ENCODE measurements at places on chromosomes 11 and 22.

- no peak for DNase-seq
Measured at GRCh38 chr11:46248289-46249102, 29.0 kb upstream of the CREB3L1 start.

DNA sequence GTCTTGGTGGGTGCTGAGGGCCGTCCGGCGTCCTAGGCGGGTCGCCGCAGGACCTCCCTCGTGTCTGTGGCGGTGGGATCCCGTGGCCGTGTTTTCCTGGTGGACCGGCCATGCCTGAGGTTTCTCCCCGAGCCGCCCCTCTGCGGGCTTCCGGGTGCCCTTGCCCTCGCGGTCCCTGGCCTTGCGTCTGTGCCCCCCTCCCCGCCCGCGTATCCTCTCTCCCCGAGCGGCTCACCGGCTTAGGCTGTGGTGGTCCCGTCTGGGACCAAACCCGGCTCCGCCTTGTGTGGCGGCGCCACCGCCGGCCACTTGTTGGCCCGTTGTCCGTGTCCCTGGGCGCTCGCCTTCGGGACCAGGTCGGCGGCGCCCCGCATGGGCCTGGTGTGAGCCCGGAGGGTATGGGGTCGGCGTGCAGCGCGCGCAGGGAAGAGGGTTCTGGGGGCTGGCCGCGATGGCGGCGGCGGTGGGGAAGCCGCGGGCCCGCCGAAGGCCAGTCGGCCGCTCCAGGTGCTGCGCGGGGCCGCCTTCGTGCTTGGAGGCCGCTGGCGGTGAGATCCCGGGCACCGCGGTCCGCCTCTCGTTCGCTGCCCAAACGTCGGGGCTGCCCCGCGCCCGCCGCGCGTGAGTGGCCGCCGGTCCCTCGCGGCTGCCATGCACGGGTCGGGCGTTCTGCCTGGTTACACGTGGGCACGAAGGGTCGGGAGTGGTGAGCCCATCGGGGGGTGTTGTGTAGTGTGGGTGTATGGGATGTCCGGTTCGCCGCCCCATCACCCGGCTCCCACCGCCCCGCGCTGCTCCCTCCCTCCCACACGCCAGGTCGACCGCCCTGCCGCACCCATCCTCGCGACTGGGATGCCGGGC is 3899.1 kb upstream of the OR11H1 start:
- DNase-seq = no peak

DNA sequence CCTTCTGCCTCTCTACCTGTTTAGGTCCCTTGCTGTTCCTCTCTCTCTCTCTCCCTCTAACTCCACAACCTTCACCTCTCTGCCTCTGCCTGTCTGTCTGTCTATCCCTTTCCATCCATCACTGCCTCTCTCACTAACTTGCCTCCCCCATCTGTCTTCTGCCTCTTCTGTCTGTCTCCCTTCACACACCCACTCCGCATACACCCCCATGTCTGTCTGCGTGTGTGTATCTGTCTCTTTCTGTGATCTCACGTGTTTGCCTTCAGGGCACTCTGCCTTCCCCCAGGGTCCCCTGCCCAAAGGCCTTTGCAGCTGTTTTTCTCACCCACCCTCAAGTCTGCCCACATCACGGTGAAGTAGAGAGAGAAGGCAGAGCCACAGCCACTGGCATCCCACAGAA is 7.9 kb downstream of the RTN4RL2 start:
- DNase-seq = no peak

- DNase-seq = no peak
Measured at GRCh38 chr11:75503531-75504099, 22.1 kb downstream of the GDPD5 start.

DNA sequence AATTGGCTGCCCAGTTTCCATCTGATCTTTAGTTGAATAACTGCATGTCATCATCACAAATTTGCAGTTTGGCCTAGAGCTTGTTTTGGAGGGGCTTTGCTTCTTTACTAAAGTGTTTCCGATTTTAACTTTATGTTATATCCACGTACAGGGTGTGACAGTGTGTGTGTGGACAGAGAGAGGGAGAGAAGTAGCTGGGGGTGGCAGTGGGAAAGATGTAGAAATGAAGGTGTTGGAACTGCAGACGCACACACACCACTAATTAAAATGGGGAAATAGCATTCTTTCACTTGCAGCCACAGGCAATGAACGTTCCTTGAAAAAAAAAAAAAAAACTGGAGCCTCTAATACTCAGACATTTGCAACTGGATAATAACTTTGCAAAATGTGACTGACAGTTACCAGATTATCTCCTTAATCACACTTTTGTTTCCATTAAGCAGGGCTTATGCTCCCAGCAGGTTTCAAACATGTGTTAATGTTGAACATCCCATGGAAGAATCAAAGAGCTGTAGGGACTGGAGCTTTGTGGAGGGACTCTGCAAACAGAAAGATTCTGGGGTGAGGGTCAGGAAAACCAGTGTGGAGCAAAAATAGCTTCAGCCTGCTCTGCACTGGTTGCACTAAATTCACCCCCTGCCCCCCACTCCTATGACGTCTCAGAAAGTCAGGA is 238.1 kb upstream of the TENM4 start:
- no peak for DNase-seq

DNA sequence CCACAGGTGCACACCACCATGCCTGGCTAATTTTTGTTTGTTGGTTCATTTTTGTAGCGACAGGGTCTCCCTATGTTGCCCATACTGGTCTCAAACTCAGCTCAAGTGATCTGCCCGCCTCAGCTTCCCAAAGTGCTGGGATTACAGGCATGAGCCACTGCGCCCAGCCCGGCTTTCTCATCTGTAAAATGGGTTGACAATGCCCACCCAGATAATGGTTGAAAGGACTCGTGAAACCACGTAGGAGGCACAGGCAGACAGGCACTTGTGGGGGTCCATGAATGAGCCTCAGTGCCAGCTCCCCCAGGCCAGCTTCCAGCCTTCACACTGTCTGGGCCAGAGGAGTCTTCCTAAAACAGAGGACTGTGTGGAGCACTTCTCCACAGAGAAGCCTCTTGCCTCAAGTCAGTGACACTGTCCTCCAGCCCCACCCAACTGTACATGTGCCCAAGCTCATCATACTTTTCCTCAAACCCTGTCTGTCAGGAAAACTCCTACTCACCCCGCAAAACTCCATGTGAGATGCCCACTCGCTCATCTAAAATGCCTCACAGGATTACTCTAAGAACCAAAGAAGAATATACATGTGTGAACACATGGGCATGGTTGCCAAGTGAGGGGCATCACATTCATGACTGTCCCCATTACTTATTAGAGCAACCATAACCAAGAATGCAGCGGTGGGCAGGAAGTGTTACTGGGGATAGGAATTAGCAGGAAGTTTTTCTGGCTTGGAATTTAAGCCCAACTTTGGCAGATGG is 32.1 kb upstream of the WNT7B start:
- no peak for DNase-seq
